Left renal pelvis (tissue), 4 donors: ENCODE measurements at places on chromosomes 7 and 10. TPM values are rescaled to one million over a fixed set of nuclear protein-coding genes. Genes with fewer than 3 reads are reported as not detected.
A peak's percentile ranks its signal among the peaks of the same experiment; 100 is the strongest.

- no peak for DNase-seq
Observed at GRCh38 chr10:77959384-77959783, 32.8 kb upstream of the DLG5 start.

DNA sequence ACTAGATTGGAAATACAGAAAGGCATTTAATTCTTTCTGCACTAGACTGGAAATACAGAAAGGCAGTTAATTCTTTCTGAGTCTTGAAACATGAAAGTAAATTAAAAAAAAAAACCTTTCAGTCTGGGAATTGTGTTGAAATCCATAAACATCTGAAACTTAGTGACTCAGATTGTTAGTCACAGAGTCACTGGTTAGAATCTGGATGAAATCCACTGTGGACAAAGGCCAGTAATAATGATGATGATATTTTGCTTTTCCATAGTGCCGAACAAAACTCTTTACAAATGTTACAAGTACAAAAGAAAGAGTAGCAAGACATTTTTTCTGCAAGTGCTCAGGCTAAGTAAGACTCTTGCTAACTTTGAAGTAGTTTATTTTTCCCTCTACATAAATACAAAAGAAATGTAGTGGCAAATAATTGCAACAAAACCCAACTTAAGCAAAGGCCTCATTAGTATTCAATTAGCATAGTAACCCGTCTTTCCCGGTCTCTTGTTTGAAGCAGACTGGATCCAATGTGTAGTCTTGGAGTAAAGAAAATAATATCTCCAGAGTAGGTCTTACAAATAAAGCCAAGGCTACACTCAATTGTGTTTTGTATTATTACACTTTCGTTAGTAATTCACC is 5.8 kb upstream of the PRTFDC1 start:
- DNase-seq: no peak

DNA sequence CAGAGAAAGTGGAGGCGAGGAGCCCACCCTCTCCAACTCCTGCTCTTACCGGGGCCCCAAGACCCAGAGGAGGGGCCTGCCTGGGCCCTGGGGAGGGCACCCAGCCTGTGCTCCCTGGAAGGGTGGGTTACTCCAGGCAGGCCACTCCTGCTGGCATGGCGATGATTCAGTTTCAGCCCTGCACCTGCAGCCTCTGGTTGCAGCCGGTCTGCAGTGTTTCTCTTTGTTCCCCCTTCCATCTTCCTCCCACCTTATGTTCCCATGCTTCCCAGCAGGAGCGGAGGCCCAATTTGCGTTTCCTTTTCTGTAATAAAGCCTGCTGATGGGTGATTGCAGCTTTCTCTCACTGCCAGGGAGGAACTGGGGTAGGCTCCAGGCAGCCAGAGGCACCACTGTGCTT is 53.2 kb upstream of the FAM20C start:
- no peak for DNase-seq

GRCh38 chr7:100247152-100247757 is 27.5 kb downstream of the PVRIG start:
- no peak for DNase-seq

- no peak for DNase-seq
Observed at GRCh38 chr10:76306856-76307255, 875.4 kb downstream of the LRMDA start.

GRCh38 chr7:55016746-55017090 is 2.1 kb upstream of the EGFR start:
- DNase-seq: no peak

GRCh38 chr7:32318300-32319011 is 171.7 kb downstream of the LSM5 start:
- DNase-seq: no peak

GRCh38 chr10:18145652-18146051 is 5.4 kb downstream of the CACNB2 start:
- DNase-seq: no peak

DNA sequence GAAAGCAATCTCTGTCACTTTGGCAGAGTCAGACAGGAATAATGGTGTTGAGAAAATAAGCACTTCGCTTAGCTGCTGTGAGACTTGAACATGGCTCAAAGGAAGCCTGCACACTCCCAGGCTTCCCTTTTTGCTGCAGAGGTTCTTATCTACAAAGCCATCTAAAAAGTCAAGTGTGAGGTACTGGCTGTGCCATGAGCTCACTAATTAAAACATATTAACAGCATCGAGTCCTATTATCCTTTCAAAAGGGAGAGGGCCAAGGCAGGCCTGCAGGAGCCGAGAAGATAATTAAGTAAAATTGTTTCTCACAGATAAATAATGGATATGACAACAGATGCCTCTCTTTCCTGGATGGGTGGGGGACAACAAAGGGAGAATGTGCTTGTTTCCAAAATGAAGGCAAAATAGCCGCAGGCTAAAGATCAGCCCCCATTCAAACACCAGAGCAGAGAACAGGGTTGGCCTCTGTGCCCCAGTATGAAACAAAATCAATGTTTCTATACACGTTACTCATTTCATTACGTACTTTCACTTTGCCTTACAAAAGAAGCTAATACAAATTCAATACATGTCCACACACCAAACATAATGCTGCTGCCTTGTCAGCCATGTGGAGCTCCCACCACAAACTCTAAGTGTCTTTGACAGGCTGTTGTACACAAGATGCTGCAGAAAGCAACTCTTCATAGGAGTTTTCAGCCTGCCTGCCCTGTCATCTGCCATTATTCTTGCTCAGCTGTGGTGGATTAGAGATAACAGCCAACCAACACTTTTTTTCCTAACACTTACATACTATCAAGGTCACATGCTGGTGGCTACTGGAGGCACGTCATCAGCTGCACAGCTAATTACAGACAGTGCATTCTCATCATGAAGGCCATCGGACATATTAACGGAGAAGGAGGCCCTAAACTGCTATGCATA is 55.3 kb downstream of the ELAPOR2 start:
- DNase-seq: no peak

GRCh38 chr7:100080907-100081534 is 502 bp downstream of the ZNF3 start:
- DNase-seq: no peak

GRCh38 chr10:78919181-78919966 is 149.4 kb upstream of the ZMIZ1 start:
- DNase-seq: no peak

DNA sequence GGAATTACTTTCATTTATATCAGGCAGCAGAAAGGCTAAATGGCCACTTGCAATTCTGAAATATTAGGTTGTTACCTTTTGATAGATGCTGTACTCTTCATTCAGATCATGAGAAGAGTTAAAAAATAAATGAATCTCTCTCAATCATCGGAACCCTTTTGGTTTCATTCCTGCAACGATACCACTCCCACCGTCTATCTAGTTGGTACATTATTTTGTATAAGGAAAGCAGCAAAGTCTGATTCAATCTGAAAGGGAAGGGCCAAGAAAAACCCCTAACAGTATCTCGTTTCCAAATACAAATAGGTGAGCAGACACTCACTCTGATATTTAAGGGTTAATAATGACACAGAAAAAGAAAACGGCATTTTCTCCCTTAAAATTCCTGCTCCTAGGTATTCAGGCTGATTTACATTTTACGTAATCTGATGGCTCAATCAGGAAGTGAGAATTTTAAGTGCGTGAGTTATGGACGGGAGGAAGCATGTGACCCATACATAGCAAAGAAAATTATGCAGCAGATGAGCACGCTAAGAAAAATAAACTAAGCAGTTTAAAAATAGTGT is 209.4 kb upstream of the KLF14 start:
- no peak for DNase-seq

GRCh38 chr7:49295146-49295545 is 370.8 kb downstream of the CDC14C start:
- DNase-seq: no peak

GRCh38 chr10:536371-536925 is 153.0 kb downstream of the DIP2C start:
- DNase-seq: no peak

DNA sequence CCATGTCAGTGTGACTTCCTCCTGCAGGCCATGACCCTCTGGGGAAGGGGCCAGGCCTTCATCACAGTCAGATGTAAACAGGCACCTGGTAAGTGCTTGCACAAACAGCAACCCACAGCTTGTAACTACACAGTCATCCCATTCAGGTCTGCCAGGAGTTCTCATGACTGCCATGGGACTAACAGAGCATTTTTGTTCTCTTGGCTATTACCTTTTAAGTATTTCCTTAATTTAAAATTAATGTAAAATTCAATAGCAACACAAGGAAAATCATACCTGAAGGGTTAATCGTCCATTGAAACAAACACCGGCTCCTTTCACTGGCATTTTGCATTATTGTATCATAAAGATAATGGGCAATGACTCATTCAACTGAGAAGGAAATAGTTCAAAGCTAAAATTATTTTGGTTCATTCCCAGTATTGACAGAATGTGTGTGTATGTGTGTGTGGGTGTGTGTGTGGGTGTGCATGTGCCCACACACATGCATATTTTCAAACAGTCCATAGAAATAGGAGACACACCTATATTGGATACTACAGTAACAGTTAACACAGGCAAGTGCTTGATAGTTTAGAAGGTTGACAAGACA is 307.9 kb downstream of the WDR11 start:
- no peak for DNase-seq

- no peak for DNase-seq
Observed at GRCh38 chr10:56646329-56647111, 285.5 kb upstream of the ZWINT start.

DNA sequence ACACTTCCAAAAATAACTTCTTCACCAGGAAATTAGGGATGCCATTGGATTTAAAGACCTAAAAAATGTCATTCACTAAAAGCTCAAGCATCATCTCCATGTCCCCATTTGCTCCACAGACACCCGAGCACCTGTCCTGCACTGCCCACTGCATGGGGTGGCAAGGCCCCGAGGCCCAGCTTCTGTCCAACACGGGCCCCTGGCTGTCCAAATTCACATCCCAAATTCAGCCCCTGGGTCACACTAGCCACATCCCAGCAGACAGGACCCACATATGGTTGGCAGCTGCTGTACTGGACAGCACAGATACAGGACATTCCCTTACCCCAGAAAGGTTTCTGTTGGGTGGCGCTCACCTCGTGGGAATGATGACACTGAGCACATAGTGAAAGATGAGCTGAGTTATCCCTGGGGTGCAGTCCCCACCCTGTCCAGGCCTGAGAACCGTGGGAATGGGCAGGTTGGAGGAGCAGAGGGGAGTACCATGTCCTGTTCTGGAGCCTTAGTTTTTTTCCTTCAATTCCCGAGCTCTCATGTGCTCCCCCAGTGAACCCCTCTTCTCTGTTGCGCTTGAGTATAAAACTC is 55.3 kb downstream of the CSGALNACT2 start:
- no peak for DNase-seq

DNA sequence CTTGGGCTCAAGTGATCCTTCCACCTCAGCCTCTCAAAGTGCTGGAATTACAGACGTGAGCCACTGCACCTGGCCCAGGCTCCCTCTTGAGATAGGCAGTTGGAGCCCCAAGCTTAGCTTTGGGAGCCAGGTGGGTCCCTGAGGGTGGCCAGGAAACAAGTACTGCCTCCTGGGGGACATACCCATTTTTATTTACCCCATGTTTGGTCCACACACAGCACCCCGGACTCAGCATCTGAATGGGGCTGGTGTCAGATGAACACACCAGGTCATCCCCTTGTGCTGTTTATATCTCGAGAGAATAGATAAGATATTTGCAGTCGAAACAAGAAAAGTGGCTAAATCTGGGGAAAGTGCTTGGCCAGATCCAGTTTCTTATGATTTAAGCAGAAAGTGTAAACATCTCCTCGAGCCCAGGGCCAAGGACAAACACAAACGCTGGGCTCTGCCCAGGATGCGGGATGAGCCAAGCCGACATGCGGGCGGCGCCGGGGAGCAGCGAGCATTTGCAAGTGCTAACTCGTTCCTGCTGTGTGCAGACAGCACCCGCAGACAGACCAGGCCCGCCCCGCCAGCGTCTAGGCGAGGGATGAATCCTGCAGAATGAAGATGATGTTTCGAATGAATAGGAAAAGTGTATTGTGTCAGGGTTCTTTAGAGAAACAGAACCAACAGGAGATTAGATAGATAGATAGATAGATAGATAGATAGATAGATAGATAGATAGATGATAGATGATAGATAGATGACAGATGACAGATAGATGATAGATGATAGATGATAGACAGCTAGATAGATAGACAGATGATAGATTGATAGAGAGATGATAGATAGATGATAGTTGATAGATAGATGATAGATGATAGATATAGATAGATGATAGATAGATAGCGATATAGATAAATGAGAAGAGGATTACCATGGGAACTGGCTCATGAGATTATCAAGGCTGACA is 44.4 kb upstream of the OCM2 start:
- no peak for DNase-seq

DNA sequence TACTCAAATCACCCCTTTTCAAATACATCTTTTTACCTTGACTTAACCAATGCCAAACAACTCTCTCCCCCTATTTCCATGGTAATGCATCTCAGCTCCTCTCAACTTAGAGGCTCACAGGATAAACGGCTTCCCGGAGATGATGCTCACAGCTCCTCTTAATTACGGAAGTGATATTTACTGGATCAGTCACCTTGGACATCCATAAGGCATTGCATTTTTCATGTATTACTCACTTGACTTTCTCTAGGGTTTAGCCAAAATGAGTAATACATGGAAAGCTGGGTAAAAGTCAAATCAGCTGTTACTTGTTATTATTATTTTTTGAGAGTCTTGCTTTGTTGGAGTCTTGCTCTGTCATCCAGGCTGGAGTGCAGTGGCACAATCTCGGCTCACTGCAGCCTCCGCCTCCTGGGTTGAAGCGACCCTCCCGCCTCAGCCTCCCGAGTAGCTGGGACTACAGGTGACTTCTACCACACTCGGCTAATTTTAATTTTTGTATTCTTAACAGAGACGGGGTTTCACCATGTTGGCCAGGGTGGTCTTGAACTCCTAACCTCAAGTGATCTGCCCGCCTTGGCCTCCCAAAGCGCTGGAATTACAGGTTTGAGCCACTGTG is 73.3 kb upstream of the RHEB start:
- DNase-seq: no peak

- peak; percentile 45 for DNase-seq
Observed at GRCh38 chr7:47088329-47089067, 493.4 kb downstream of the TNS3 start.

DNA sequence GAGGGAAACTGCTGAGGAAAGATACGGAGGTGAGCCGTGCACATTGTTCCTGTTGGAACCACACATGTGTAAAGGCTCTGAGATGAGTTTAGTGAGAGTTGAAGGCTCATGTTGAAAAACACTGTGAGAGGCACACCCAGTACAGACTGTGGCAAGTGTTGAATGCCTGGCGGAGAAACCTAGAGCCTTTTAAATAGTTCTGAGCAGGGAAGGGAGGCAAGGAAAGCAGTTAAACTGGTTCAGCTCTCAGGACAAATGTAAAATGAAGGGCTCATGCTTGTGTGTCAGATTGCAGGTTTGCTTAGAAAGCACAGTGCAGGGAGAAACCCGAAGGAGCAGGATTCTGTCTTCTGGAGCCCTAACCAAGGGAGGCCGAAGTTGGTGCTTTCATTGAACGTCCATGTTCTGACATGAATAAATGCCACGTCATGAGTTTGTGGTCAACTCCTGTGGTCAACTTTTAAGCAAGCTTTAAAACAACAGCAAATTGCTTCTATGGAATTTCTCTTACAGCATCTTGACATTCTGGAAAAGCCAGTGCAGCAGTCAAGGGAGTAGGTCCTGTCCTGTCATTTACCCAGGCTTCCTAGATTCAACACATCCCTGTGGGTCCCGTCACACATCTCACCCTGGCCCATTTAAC is 650.9 kb upstream of the GALNT17 start:
- DNase-seq: no peak

The FANK1 gene
- polyA plus RNA-seq: 2.5 TPM

The ACSM6 gene
- polyA plus RNA-seq: 0.50 TPM

The CRYGN gene
- 4.0 TPM for polyA plus RNA-seq

The CACNB2 gene
- polyA plus RNA-seq: 2.9 TPM

The PTF1A gene
- 0.34 TPM for polyA plus RNA-seq

The LIPM gene
- not detected for polyA plus RNA-seq

The TMEM176B gene
- 105 TPM for polyA plus RNA-seq

The TLX1 gene
- polyA plus RNA-seq: 0.10 TPM

The FKBP6 gene
- 0.40 TPM for polyA plus RNA-seq

The SFRP5 gene
- 0.68 TPM for polyA plus RNA-seq
